ENCODE measurements at places on chromosomes 1 and 21.

DNA sequence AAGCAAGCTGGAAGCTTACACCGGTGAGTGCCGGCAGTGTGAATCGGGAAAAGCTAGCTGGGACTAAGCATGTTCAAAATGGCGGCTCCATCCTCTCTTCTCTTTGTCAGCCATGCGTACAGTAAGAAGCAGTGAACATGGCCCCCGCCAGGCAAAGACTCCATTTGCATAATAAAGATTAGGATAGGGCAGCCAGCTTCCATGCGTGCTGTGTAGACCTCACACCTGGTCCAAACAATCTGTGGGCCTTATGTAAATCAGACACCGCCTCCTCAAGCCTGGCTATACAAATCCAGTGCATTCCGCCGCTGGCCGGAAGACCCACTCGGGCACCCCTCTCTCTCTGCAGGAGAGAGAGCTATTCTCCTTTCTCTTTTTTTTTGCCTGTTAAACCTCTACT, 150.3 kb downstream of the TIAM1 start:
- no peak for DNase-seq

DNA sequence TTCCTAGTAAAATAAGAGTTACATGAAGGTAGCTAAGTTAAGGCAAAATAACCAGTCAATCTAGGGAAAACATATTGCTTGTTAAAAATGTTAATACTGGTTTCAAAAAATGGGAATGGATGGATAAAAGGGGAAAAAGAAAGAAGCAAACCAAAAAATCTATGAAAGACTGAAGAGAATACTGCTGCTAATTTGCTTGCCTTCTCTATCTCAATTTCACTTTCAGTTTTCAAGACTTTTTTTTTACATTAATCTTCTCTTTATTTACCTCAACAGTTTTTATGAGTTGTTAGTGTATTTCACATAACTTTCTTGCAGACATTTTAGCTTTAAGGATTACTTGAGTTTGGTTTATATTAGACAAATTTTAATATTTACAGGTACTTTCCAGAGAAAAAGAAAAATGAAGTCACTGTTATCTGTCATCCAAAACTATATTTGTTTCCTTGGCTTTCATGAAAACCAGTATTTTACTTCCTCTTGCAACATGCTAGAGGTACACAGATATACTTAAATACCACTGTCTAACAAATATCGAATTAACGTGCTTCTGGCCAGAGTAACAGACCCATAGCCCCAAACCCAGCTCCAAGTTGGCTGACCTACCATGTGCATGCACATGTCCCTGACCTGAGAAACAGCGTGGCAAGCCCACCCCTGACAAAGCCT, 70.7 kb downstream of the COL24A1 start:
- no peak for DNase-seq

GRCh38 chr1:170881268-170882265, 53.8 kb upstream of the MROH9 start:
- peak; percentile 66 for DNase-seq

DNA sequence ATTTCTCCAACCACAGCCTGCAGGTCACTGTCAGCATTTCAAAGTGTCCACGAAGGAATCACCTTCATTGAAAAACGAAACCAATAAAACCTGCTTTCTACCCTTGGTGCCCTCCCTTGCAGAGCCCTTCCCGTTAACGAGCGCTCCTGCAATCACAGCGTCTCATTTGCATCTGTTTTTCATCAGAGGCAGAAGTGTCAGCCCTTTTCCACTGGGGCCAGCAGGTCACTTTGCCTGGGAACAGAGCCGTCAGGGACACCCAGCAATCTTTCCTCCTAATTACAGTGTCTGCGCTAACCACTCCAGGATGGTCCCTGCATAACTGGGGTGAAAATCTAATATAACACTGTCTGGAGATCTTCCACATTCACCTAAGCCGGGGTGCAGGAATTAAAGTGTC, 85.3 kb downstream of the PSMG1 start:
- no peak for DNase-seq

GRCh38 chr1:21256776-21257175, 33.5 kb downstream of the ECE1 start:
- DNase-seq: no peak

GRCh38 chr1:73033640-73034039, 751.3 kb upstream of the NEGR1 start:
- DNase-seq: no peak

DNA sequence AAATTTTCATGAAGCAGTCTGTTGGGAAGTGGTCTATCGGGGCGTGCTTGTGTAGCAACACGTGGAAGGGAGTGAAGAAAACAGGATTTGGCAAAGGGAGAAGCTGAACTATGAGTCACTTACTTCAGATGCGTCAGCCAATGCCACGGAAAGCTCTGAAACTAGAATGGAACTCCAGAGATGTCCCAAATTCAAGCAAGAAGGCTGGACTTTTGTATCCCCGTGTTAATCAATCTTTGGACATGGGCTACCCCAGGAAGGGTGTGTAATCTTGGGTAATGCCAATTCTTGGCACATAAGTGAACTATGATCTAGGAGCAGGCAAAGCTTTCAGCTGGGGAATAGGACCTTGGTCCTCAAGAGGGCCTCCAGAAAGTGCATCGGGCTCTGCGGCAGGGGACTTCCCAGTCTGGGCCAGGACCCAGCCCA, 102.6 kb downstream of the ADSS2 start:
- DNase-seq: peak; percentile 84

GRCh38 chr1:11874258-11874562, 15.5 kb upstream of the NPPB start:
- DNase-seq: no peak

DNA sequence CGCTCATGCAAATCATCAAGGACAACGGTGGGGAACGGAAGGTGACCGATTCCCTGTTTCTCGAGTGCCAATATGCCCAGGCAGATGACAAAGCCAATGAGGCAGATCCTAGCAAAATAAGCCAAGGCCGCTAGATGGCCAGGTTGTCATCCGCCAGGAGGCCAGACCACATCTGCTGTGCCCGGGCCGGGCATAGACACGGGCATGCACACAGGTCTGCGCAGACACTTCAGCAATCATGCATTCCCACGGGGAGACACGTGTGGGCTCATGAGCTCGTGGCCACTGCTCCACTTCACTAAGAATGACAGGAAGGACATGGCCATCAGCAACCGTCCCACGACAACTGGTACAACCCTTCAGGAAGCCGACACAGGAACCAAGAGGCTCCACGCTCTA, 23.4 kb downstream of the WDR4 start:
- no peak for DNase-seq

DNA sequence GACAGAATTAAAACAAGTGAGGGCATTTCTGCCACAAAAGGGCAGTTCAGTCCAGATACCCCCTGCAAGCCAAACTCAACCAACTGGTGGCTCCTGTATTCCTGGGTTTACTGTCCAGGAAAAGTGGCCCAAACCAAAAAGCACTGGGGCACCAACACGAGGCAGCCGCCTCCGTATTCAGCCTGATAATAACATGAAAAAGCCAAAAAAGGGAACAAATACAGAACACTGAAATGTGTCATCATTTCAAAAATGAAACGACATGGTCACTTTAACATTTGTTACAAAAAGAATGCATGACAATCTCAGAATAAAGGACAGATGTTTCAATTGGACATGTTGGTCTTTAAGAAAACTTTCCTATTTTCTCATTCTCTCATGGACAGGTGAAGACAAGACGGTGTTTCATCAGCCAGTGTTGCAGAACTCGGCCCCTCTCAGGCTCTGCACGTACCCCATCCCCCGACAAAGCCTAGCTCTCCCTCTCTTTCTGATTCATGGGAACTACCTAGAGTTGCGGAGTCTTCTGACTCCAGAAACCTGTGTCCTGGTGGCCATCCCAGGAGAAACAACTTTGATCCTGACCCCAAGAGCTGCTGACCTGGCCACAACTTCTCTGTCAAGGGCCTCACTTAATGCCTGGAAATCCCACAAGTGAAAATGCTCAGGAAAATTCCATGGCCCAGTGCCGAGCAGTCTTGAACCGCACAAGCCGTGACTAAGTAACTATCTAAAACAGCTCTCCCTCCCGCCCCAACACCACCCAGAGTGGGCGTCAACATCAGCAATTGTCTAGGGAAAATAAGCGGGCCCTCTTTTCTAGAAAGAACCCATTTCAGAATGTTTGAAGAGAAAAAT, 27.1 kb downstream of the ZBTB17 start:
- DNase-seq: peak; percentile 97

Measured in astrocyte of the spinal cord (primary cell).